ENCODE measurements at places on chromosomes 4 and X.

DNA sequence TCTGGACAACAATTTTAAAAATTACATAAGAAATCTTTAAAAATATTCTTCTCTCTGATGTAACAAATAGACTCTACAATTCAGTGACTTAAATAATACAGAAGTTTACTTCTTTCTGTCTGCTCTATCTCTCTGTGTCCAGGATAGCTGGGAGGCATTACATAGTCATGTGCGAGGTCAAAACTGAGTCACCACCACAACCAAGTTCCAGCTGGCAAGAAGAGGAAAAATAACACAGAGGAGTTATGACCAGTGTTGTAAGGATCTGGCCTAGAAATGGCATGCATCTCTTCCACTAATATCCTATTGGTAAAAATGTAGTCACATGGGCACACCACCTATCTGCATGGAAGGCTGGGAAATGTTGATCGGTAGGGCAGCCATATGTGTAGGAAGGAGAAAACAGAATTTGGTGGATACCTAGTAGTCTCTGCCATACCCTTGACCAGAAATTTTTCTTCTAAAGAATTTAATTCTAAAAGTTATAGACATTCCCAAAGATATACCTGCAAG, 39.4 kb upstream of the WDFY3 start:
- peak; percentile 90 for DNase-seq

DNA sequence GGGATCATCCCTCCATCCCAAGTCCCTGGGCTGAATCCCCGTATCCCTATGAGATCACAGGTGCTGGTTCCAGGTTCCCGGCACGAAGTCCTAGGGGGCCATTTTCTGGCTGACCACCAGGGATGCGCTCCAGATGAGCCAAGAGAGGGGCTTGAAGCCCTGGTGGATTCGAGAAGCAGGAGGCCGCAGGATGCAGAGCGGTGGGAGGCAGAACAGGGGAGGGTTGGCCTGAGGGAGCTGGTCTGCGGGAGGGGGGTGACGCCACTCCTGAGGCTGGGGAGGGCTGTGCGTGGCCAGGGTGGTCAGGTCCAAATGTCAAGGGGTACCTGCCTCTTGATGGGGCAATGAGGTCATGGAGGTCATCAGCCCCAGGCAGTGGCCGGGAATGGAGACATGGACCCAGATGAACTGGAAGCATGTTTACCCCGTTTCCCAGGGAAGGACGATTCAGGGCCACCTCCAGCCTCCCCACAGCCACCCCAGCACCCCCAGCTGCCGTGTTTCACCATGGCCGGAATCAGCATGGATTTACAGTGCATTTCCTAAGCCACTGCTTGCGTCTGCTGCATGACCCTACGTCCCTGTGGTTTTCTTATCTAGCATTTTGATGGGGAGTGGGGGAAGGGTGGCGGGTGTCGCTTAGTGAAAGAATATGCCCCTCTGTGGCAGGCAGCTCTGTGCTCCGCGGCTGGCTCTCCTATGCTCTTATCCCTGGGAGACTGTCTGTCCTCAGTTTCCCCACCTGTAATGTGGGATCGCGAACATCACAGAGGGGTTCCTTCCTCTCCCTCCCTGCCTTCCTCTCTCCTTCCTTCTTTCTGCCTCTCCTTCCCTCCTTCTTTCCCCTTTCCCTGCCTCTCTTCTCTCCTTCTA, 17.0 kb upstream of the HTRA3 start:
- DNase-seq, result peak; percentile 63

- DNase-seq, result peak; percentile 22
Observed at GRCh38 chr4:40736910-40737309, 12.8 kb upstream of the NSUN7 start.

DNA sequence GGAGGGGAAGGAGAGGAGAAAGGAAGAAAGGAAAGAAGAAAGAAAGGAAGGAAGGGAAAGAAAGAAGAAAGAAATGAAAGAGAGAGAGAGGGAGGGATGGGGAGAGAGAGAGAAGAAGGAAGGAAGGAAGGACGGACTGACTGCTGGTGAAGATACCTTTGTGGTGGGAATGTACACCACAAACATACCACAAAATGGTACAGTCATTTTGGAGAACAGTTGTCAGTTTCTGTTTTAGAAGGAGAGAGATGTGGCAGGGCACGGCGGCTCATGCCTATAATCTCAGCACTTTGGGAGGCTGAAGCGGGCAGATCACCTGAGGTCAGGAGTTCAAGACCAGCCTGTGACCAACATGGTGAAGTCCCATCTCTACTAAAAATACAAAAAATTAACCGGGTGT, 40.0 kb upstream of the SHISA3 start:
- DNase-seq, result no peak

GRCh38 chr4:139665079-139665689, 435 bp upstream of the MGST2 start:
- DNase-seq, result no peak

DNA sequence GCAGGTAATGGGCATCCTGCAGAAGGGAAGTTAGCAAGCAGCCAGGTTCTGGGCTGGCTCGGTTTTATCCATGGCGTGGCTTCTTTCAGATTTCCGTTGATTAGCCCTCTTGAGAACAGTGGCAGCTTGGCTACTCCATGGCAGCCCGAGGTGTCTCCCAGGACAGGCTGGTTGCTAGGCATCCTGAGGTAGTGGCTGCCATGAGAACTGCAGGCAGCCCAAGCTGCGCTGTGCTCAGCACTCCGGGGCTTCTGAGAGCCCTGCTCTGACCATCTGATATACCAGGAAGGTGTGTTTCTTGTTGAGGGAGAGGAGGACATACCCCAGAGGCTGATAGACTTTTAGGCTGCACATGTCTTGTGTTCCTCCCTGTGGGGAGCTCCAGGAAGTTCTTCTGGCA, 253.4 kb upstream of the CASK start:
- no peak for DNase-seq

DNA sequence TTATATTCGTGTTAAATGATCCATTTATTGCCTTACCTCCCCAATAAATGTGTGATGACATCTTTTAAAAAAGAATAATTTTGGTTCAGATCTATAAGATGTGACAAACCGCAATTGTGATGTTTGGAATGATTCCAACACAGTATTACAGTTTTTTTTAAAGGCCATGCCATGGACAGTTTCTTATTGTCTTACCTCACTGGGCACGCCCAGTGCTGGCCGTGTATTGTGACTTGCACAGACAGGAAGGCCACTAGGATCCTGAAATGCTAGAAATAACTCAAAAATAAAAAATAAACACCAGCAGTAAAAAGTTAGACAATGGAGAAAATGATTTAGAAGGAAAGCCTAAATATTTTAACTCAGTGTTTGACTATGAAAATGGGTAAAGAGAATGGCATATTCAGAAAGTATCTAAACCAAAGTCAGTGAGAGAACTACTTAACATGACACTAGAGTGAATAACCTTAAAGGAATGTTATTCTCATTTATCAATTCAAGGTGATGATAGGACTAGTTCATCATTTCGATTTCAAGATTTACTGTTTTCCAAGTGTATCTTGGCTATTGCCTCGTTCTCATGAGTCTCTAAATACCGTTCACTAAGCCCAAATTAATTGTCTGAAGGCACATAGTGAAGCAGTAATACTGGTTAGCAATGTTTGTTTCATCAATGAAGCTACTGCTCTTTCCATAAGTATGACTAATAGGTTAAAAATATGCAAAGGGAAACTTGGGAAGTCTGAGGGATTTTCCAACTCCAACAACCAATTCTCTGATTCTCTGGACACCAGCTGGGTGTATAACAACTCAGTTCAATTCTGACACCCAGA, 46.1 kb upstream of the VEGFC start:
- peak; percentile 84 for DNase-seq

GRCh38 chr4:76836860-76837562, 60.9 kb downstream of the SOWAHB start:
- DNase-seq, result no peak

DNA sequence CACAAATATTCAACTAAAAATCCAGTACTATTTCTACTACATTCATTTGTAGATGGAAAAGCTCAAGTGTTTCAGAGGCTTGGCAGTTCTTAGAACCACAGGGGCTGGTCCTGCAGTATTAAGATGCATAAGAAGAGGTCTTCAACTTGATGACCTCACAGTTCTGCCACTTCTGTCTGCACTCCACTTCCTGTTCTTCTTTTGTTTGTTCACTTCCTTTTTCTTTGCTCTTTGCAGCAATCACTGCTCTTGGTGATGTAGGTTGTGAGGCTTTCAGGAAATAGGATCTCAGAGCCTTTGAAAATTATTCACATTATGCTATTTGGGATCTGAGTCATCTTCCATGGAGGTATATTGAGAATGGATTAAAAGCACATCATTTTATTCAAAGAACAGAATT, 602.0 kb upstream of the CPEB2 start:
- DNase-seq, result no peak

GRCh38 chrX:13050151-13050550, 5.7 kb upstream of the FAM9C start:
- no peak for DNase-seq

GRCh38 chr4:134144337-134144736, 57.3 kb downstream of the PABPC4L start:
- no peak for DNase-seq

- DNase-seq, result no peak
Observed at GRCh38 chrX:148382983-148383382, 117.4 kb upstream of the AFF2 start.

DNA sequence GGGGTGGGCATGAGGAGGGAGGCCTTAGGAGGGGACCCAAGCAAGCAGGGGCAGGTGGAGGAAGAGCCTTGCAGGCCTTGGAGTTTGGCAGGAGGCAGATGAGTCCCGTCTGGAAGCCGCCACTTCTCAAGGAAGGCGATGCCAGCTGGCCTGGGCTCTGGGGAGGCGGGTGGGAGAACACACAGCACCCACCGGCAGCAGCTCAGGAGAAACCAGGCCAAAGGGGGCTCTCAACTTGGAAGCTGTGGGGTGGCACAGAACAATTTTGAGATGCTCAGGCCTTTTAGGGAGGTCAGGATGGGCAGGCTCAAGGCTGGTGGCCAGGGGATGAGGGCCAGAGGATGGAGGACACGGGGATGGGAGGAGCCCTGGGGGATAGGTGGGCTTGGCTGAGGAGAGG, 11.6 kb upstream of the DUSP9 start:
- DNase-seq, result no peak

- DNase-seq, result no peak
Observed at GRCh38 chr4:174058846-174059245, 224.6 kb downstream of the FBXO8 start.

- DNase-seq, result no peak
Observed at GRCh38 chr4:88995874-88996273, 61.1 kb downstream of the FAM13A start.

DNA sequence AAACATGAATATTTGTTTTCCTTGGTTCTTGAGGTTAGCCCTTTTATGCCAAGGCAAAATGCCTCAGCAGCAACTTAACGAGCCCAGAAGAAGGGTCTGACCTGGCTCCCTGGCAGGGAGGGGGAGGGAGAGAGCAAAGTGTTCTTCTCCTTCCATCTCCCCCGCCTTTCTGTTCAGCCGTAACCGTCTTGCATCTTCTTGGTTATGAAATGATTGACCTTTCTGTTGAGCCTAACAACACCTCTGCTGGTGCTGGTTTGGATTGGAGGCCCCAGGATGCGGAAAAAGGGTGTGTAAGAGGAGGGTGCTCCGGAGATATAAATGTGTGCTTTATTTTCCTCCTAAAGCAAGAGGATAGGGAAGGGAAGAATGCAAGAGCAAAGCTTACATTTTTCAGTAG, 44.7 kb downstream of the PTTG2 start:
- DNase-seq, result no peak

- DNase-seq, result no peak
Observed at GRCh38 chr4:119246177-119246733, 33.7 kb downstream of the USP53 start.

Data from IMR-90 (cell line).